Neural cell (in vitro differentiated cells): ENCODE measurements at places on chromosomes 3 and 15. TPM values are rescaled to one million over a fixed set of nuclear protein-coding genes. Genes with fewer than 3 reads are reported as not detected.

SAMD7 gene
- not detected in 2 replicates for polyA plus RNA-seq

KBTBD13 gene
- polyA plus RNA-seq = not detected in 2 replicates

FANCI gene
- 5.4 and 9.8 TPM in 2 replicates for polyA plus RNA-seq

CMTM8 gene
- polyA plus RNA-seq = not detected in 2 replicates

CLDN16 gene
- not detected in 2 replicates for polyA plus RNA-seq

MEX3B gene
- 38.8 and 46.0 TPM in 2 replicates for polyA plus RNA-seq

CYP19A1 gene
- polyA plus RNA-seq = not detected in 2 replicates

MAP6D1 gene
- polyA plus RNA-seq = 2.8 and 3.1 TPM in 2 replicates

CFAP91 gene
- 12.5 and 14.2 TPM in 2 replicates for polyA plus RNA-seq

MAP4 gene
- polyA plus RNA-seq = 179 and 186 TPM in 2 replicates

GABRG3 gene
- 0.80 and 1.2 TPM in 2 replicates for polyA plus RNA-seq

GOLGA8J gene
- not detected in 2 replicates for polyA plus RNA-seq

NUDT16 gene
- polyA plus RNA-seq = 6.1 and 6.2 TPM in 2 replicates

LOXL1 gene
- 1.9 and 2.1 TPM in 2 replicates for polyA plus RNA-seq

PLCD1 gene
- 4.6 and 7.6 TPM in 2 replicates for polyA plus RNA-seq

UACA gene
- polyA plus RNA-seq = 0.10 and 5.1 TPM in 2 replicates

CHRM5 gene
- 0.10 and 3.9 TPM in 2 replicates for polyA plus RNA-seq

ACTC1 gene
- polyA plus RNA-seq = not detected in 2 replicates

A4GNT gene
- polyA plus RNA-seq = not detected in 2 replicates

RCCD1 gene
- 4.5 and 8.2 TPM in 2 replicates for polyA plus RNA-seq

LRRC31 gene
- not detected in 2 replicates for polyA plus RNA-seq

CPOX gene
- 32.0 and 37.4 TPM in 2 replicates for polyA plus RNA-seq

DHFR2 gene
- polyA plus RNA-seq = 5.6 and 7.4 TPM in 2 replicates

LCTL gene
- polyA plus RNA-seq = not detected in 2 replicates

MOBP gene
- polyA plus RNA-seq = not detected in 2 replicates

PEX11A gene
- 13.6 and 18.1 TPM in 2 replicates for polyA plus RNA-seq

TGM5 gene
- polyA plus RNA-seq = not detected in 2 replicates

ZNF860 gene
- 0.66 and 1.2 TPM in 2 replicates for polyA plus RNA-seq
